ENCODE measurements at places on chromosomes 3 and 15.

- DNase-seq, result no peak
Observed at GRCh38 chr15:79675982-79676381, 220.8 kb downstream of the MTHFS start.

DNA sequence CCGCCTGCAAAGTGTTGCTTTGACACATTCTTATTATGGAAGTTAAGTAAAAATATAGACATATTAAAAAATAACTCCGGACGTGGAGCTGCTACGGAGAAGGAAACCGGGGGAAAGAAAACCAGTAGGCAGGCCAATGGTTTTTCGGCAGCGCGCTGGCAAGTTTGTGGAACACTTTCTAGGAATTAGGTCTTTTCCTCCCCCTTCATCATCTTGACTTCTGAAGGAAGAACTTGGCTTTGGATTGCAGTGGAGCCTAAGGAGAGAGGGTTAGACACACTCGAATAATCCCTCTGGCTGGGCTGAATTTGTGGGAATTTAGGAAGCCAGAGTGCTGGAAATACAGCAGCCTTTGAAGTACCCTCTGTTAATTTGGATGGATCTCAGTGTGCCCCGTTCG lies 317 bp downstream of the ROBO2 start:
- DNase-seq, result no peak

GRCh38 chr3:143237077-143237627 lies 117.6 kb downstream of the CHST2 start:
- no peak for DNase-seq

DNA sequence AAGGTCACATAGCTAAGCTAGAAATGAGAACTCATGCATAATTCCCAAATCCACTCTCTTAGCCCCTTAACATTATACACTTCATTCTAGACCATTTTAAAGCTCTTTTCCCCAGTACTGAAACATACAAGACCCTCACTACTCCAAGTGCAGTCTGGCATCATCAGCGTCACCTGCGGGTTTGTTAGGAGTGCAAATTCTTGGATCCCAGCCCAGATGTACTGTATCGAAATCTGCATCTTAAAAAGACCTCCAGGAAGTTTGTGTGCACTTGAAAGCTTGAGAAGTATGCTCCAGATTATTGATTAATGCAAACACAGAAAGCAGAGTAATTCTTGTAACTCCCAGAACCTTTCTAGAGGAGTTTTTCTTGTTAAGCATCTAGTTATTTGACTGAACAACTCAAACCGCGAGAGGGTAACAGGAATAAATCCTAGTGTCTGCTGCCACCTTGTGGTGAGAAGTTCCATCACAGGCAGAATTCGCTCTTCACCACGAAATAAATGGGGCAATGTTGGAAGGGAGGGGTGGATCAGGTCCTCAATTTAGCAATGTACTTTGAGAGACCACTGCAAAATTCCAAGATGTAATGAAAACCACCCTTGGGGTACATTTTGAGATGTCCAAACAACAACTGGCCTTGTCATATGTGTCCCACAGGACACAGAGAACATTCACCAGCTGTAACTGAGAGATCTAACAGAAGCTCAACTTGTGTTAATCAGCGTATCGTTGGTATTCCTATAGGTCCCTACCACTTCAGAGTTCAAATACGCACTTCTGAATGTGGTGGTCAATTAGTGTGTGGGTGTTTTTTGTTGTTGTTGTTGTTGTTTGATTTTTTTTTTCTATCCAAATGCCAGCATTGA lies 583 bp upstream of the C3orf49 start:
- DNase-seq, result peak; percentile 62

GRCh38 chr3:130607553-130608154 lies 90.7 kb downstream of the COL6A6 start:
- DNase-seq, result no peak

GRCh38 chr3:18445401-18446148 lies 20.4 kb upstream of the SATB1 start:
- peak; percentile 81 for DNase-seq

DNA sequence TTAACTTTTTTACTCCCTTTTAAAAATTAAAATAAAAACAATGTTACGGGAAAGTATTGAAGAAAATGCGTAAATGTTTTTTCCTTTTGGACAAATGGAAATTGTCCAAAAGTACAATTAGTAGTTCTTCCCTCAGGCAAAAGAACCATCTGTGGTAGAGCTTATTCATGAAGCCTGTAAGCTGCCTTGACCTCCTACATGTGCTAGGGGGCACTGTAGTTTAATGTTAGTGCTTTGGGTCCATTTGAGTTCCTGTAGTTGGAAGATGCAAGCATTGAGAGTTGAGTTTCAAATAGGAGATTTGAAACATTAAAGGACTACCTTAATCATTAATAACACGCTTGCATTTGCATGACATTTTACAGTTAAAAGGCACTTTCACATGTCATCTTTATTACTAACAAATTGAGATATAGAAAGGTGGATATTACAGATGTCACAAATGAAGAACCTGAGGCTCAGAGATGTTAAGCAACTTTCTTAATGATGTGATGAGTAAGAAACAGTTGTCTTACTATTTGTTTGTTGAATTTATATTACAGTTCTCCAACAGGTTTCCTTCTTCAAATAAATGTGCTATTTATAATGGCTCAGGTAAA lies 1.8 kb upstream of the ZNF385D start:
- DNase-seq, result no peak
